ENCODE measurements at places on chromosomes 2 and 18.

- DNase-seq, result no peak
Observed at GRCh38 chr2:162817921-162818320, 20.6 kb downstream of the KCNH7 start.

DNA sequence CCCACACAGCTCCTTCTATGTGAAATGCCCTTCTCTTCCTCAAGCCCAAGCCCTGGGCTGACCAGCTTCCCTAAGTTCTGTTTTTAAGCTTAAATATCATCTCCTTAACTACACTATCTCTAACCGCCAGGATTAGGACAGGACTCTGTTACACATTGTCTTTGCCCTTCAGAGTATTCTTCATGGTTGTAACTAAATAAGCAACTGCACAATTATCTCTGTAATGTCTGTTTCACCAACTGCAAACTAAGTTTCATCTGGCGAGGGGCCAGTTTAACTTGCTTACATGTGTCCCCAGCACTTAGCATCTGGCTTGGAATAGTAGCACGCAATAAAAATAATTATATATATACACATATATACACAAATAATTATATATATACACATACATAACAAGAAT lies 1.1 kb upstream of the ERMN start:
- no peak for DNase-seq

DNA sequence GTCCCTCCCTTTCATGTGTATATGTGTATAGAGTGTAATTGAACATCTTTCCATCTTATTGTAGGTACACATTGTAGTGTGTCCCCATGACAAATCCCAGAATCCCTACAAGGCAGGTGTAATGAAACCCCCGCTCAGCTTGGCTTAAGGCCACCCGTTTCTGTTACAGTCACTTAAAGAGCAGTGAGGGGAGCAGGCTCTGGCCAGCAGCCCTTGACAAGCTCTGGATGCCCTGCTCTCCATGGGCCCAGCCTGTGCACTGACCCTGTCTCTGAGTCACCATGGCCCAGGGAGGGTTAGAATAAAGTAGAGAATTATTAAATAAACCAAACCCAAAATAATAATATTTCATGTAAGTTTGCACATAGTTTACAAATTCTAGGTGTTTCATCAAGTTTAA lies 17.2 kb upstream of the MAL start:
- DNase-seq, result no peak

DNA sequence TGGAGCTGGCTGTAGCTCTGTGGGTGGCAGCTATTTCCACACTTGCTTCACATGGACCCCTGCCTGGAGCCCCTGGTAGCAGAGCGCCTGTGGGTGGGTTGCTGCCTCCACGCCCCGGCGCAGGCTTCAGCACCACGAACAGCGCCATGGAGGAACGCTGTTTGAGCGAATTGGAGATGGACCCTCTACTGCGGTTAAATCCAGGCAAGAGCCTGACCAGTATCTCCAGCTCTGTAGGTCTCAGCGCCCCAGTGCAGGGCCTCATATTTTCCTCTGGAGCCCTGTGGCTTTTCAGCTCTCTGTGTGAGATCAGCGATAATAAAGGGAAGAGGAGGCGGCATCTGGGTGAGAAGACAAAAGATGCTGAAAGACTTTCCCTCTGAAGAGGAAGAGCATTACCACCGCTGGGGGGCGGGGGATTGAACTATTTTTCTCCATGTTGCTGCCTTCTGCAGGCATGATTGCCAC lies 12.0 kb downstream of the ONECUT2 start:
- DNase-seq, result peak; percentile 45

GRCh38 chr2:215384710-215385109 lies 51.2 kb downstream of the FN1 start:
- no peak for DNase-seq

DNA sequence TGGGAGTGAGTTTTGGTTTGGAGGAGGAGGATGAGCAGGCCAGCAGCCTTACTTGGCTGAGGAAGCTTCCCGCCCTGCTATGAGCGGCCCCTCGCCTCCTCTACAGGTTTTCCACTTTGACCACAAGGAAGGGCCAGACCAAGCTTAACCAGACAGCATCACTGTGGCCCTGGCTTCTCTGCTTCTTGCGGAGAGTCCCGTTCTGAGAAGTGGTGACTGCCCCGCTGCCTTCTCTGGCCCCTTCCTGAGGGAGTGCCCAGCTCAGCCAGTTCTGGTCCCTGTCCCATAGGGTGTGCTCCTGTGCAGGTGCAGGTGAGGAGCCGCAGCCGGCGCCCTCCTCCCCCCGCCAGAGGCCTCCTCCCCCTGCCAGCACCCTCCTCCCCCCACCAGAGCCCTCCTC lies 101.0 kb downstream of the FAM210A start:
- DNase-seq, result no peak

DNA sequence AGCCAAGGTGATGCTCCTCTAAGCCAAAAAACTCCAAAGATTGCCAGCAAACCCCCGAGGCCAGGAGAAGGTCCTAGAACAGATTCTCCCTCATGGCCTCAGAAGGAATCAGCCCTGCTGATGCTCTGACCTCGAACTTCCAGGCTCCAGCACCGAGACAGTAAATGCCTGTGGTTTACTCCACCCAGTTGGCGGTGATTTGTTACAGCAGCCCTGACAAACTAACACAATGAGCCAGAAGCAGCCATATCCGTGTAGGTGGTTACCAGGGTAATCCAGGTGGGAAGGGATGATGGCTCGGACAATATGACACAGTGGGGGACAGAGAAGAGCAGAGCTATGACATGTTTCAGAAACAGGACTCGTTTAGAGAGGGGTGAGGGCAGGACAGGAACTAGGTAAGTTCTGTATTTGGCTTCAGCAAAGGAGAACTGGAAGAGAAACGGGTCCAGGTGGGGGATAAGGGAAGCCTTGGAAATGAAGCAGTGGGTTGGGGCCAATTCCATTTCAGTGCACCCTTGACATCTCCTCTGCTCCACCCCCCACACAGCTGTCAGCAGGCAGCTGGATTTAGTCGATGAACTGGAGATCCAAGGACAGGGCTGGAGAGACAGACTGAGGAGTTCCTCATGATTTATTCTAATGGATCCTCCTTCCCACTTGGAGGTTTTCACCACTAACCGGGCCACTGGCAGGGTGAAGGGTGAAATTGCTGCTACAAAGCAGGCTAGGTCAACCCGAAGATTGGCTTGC lies 179.7 kb upstream of the SH3BP4 start:
- DNase-seq, result no peak

GRCh38 chr2:154495455-154495868 lies 203.0 kb upstream of the KCNJ3 start:
- no peak for DNase-seq

GRCh38 chr18:36294031-36294430 lies 3.5 kb upstream of the FHOD3 start:
- DNase-seq, result no peak

DNA sequence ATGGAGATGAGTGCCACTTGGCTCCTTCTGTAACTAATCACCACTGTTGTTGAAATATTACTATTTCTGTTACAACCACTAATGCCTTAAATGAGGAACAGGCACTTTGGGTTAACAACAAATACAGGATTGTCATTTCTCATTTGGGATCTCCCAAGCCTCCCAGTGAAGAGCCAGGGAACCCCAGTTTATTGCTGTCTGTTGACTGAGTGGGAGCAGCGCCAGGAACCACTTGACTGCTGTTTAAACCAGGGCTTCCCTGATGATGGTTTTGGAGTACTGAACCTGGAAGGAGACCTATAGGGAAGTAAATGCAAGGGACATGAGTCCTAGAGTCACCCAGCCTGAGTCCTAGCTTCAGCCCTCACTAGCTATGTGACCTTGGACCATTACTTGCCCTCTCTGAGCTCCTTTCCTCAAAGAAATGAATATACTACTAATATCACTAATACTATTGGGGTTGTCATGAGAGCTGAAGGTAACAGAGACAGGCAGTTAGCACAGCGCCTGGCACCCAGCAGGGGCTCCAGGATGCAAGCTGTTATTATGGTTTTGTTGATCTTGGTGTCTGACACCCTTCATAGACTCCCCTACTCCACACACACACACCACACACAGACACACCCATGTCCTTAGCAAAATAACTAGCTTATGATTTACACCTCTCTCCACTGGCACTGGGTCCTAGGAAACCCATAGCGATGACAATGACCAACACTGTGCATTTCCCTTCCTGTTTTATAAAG lies 104.2 kb upstream of the FZD7 start:
- no peak for DNase-seq

DNA sequence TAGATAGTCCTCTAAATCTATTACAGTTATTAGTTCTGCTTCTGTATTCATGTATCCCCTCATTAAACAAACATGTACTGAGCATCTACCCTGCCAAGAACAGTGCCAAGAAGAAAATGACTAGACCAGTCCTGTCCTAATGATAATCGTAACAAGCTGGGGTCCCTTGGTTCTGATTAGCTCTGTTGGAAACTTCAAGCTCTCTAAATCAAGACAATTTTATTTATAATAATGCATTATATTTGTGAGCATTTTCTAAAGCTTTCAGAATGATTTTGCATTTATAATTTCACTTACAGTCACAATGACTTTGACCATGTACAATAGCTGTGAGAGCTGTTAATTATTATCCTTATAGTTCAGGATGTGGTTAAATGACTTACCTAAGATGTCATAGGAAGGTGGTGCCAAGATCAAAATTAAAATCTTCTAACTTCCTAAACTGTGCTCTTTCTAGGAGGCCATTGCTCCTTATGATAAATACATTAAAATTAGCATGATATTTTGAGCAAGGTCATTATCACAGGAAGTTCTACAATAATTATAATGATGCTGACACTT lies 336.5 kb upstream of the SLC39A10 start:
- no peak for DNase-seq

DNA sequence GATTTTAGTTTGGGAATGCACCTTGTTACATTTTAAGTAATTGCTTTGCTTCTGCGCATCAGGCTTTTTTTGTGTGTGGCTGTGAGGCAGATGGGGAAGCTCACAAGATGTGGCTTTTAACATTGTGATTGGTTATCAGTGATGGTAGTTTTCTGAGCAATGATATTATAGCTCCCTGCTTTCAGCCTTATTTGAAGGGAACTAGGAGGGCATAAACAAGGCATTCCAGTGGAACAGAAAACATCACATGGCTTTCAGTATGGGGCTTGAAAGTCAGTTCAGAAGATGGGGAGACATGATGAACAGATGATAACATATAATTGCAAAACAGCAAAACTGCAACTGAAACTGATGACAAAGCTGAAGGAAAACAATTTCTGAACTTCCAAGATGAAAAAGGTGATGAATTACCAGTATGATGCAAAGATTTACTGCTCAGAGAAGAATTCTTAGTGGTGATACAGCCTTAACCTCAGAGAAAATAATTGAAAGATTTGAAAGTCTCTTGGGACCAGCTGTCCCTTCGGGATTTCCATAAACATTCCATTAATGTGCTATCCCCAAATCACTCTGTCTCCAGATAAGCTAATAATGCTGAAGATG lies 439.7 kb downstream of the RND3 start:
- DNase-seq, result no peak

DNA sequence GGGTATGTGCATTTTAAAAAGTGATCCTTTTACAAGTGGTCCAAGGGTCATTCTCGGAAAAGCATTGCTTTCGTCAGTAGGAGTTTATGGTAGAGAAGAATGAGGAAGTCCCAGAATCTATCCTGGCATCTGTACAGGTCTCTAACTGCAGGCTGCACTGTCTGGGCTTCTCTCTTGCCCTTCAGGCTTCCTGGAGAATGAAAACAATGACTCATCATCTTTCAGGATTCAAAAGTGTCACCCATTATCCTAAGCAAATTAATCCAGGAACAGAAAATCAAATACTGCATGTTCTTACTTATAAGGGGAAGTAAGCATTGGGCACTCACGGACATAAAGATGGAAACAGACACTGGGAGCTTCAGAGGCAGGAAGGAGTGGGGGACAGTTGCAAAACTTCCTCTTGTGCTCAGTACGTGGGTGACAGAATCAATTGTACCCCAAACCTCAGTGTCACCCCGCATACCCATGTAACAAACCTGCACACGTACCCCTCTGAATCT lies 60.2 kb upstream of the TXNDC2 start:
- no peak for DNase-seq

DNA sequence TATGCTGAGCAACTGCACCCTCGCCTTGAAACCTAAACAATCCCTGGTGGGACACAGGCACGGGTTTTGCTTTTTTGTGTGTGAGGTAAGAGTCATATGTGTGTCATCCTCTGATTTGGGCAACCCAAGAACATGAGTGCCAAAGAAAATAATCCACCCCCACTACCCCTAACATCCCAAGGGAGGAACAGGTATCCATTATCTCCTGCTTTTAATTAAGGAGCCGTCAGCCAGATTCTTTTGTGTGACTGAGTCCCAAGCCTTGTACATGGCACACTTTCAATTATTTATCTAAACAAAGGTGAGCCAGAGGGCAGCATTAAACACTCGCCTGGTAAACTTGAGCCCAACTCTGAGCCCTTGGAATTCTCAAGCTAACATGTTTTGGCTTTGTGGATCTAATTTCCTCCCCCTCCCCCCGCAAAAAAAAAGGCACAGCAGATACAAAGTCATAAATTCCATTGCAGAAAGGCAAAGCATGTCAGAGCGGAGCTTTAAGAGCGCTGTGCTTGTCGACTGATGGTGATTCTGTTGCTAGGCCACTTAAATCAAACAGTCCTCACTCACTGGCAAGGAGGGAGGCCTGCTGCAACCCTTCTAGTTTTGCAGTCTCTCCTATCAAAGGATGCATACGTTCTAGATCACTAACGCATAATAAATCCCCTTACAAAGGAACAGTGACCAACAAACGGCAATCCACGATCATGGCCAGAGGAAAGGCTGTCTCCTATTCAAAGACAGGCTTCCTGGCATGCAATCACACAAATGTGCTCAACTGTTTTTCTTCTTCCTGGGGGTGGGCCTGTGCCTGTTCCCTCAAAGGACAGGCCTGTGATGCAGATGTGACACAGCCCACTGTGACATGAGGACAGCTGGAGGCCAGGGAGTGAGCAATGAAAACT lies 143.5 kb upstream of the LMAN1 start:
- no peak for DNase-seq

GRCh38 chr2:204692790-204693189 lies 147.5 kb downstream of the PARD3B start:
- no peak for DNase-seq

- DNase-seq, result no peak
Observed at GRCh38 chr2:117703858-117704257, 110.6 kb upstream of the DDX18 start.

- no peak for DNase-seq
Observed at GRCh38 chr18:48430150-48430549, 21.0 kb upstream of the ZBTB7C start.

- no peak for DNase-seq
Observed at GRCh38 chr2:36294316-36294721, 61.3 kb upstream of the CRIM1 start.

DNA sequence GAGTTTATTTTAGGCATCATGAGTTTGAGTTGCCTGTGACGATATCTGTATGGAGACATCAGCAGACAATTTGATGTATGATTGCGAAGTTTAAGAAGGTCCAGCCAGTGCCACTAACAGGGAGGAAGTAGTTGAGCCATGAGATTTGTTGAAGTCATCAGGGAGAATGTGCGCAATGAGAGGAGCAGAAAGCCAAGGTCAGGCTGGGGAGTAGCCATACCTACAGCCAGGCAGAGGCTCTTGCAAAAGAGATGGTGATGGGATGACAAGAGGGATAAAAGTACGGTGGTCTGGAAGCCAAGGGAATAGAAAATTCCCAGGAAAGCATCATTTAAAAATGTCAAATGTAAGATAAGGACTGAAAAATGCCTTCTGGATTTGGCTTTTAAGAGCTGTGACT lies 51.2 kb downstream of the LIMS1 start:
- DNase-seq, result no peak

- no peak for DNase-seq
Observed at GRCh38 chr2:121098556-121098955, 186.4 kb downstream of the TFCP2L1 start.

- no peak for DNase-seq
Observed at GRCh38 chr18:64097497-64097896, 51.4 kb downstream of the LINC00305 start.

GRCh38 chr2:3139906-3140305 lies 237.7 kb downstream of the EIPR1 start:
- no peak for DNase-seq

All from GM20000 (cell line).